Dermis blood vessel endothelial cell (primary cell): ENCODE measurements at places on chromosomes 4 and X.

DNA sequence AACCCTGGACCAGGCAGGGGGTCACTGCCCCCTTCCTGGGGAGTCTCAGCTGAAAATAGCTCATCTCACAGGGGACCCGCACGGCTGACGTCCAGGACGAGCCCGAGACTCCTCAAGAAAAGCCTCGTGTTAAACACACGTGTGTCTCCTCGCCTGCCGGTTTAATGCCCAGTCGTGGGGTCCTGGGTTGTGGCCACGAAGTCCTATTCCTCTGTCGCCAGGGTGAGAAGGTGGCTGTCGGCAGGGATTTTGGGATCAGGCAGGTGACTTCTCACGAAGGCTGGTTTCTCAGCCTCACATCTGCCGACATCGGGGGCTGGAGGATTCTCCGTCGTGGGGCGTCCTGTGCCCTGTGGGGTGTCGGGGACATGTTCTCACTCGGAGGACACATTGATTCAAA, 44.3 kb upstream of the PPP2R3B start:
- DNase-seq, result no peak

DNA sequence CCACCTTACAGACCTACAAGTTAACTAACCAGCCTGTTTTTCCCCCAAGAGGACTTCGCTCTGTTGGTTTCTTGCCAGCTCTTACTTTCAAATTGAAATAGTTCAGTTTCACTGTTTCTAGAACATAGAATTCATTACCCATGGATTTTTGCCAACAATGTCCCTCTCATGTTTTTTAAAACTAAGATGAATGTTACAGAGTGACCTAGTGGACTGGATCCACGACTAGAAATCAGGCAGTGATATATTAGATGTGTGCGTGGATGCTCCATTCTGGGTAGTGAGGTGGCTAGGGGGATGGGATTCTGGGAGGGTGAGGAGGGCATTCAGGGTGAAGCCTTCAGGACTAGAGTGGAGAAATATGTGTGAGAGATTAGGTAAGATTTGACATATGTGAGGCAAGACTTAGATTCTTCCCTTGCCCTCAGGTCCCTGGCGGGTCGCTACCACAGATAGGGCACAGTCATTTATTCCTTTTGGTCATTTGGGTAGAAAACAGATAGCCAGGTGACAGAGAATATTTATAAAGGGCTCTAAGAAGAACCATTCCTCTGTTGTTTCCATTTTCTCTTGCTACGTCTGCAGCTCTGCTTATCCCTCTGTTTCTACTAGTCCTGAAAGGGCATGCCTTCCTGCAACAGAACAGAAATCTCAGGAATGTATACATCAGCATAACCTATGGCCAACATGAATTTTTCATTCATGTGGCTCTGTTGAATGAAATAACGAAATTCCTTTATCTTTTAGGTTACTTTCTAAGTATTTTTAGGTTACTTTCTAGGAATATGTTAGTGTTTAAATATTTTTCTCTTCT, 15.4 kb upstream of the JADE1 start:
- DNase-seq, result no peak

DNA sequence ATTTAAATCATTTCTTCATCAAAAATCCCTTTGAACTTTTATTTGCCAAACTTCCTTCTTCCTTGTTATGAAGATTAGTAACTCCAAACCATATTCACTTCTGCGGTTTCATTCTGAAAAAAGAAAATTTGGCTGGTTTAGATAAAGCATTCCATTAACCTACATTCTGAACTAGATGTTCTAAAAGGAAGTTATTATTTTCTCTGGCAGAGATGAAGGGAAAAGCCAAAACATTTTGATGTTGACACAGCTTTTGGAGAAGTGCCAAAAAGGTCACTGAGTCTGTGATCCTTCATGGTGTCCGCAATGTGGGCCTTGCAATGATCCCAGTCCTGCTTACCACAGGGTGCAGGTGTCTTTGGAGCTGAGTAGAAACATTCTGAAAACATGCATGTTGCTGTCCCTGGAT, 36.0 kb downstream of the CXCL8 start:
- peak; percentile 91 for DNase-seq

DNA sequence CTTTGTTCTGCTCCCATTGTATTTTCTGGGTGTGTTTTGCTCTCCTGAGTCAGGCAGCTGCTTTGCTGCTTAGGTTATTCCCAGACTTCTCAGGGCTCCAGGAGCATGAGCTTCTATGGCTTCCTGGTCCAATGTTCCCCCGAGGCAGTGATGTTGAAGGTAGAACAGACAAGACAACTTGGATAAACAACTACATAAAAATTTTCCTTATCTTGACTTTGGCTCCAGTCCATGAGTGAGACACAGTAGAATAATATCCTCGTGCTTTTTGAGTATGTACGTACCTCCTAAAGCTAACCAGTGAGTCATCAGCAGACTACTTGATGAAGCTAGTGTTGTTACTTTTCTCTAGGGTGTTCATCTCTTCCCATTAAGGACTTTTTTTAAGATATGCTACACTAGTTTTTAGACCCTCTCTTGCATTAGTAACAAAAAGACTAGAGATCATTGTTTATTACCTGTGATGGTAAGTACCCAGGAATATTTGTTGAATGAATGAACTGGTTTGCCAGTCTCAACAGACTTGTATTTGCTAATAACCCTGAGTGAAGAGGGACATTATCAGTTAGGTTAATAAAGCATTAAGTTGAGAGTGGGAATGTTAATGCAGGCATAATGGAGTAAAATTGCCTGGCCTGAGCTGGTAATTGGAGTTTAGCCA, 131.9 kb downstream of the FHIP1A start:
- peak; percentile 61 for DNase-seq

DNA sequence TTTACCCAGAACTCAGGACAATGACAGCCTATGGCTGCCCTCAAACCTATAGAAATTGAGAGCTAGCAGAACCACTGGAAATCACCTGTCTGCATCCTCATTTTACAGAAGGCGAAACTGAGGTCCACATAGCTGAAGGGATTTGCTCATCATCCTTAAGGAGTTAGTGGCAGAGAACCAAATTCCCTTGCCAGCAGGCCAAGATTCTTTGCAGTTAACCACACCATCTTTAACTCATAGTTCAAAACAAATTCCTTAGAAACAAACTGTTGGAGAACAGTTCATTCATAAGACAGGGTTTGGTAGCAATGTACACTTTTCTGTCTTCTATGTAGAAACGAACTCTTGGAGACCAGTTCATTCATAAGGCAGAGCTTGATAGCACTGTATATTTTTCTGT, 37.9 kb upstream of the RAP2C start:
- DNase-seq, result no peak

- peak; percentile 89 for DNase-seq
Measured at GRCh38 chr4:139958739-139959098, 195.3 kb downstream of the MAML3 start.

DNA sequence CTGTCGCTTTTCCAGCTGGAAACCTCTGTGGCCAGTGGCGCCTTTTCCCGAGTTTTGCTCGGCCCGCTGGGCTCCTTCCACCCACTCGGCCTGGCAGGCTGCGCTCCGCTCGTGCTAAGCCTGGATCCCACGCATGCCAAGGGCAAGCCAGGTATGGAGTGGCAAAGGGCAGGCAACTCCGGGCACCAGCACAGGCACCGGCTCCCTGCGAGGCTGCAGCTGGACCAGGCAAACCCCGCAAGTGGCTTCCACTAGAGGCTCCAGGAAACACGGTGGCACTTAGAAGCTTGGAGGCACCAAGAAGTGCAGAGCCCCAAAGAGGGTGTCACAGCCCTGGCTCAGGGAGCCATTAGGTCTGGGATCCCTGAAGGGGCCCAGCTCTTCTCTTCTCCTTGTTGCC, 59.5 kb downstream of the PPA2 start:
- DNase-seq, result no peak

DNA sequence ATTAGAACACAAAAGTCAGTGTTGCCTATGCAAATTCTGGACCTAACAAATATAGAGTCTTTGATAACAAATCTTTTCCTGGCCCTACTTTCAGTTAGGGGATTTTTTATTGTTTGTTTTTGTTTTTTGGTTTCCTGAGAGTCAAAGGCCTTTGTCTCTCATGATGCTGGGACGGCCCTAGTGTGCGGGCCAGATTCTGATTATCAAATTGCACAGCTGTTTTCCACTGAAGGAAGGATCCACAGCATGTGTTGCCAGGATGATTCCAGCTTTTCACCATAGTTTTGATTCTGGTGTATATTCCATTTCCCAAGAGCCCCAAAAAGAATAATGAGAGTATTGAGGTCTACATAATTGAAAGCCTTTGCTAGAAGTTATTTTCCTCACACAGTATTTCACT, 248.2 kb downstream of the CAMK2D start:
- peak; percentile 2 for DNase-seq

- no peak for DNase-seq
Measured at GRCh38 chrX:2507904-2508627, 7.3 kb upstream of the DHRSX start.

- DNase-seq, result no peak
Measured at GRCh38 chr4:183435803-183436202, 8.6 kb upstream of the CDKN2AIP start.

GRCh38 chrX:37918168-37918567, 70.8 kb upstream of the DYNLT3 start:
- no peak for DNase-seq

DNA sequence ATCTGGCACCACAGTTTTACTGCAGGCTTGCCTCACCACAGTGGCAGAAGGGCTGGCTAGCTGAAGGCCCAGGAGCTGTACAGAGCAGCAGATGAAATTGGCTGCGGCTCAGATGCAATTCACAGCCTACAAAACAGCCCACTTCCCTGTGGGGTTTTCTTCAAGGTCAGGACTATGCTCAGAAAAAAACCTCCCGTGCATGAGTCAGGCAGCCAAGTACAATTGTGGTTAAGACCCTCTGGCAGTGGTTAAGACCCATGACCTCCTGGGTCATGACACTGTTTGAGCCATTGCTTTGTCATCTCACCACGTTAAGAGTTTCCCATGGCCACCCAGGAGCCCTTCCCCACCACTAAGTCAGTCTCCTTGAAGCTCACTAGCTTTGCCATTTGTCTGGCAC, 276.3 kb downstream of the HNRNPD start:
- no peak for DNase-seq

DNA sequence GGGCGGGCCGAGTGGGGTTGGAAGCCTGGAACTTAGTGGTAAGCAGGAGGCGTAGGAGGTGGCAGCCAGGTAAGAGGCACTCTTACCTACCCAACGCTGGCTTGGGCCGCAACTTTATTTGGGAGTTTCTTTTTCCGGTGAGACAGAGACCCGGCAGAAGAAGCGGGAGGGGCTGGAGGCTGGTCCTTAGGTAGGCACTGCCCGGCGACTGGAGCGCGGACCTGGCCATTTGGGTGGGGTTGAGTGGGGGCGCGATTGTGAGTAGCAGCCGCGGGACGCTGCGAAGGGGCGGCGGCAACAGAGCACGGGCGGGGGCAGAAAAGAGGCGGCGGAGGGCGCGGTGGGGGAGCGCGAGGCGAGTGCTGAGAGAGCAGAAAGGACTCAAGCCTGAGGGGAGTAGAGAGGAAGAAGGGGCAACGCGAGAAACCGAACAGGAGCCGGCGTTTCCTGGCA, 334 bp upstream of the POU4F2 start:
- DNase-seq, result no peak

- no peak for DNase-seq
Measured at GRCh38 chr4:162793571-162793970, 373.1 kb downstream of the NAF1 start.

DNA sequence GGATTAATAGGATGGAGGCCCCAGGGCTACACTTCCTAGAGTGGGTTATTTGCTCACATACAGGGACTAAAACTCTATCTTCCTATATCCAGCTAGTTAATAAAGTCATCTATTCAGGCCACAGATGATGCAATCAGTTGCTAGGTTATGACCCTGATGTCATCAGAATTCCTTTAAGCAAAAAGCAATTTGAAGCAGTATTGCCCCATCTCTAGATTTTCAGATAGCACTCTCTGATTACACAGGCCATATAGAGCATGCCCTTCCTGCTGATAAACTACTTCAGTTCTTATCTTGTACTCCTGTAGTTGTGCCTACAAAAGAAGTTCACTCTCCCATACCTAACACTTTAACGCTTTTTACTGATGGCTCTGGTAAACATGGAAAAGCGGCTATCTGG, 84.8 kb downstream of the TMEM144 start:
- DNase-seq, result no peak
